ENCODE measurements at places on chromosomes 5 and 9.

GRCh38 chr5:151126199-151126645 is 31.4 kb downstream of the ANXA6 start:
- peak; percentile 82 for DNase-seq

DNA sequence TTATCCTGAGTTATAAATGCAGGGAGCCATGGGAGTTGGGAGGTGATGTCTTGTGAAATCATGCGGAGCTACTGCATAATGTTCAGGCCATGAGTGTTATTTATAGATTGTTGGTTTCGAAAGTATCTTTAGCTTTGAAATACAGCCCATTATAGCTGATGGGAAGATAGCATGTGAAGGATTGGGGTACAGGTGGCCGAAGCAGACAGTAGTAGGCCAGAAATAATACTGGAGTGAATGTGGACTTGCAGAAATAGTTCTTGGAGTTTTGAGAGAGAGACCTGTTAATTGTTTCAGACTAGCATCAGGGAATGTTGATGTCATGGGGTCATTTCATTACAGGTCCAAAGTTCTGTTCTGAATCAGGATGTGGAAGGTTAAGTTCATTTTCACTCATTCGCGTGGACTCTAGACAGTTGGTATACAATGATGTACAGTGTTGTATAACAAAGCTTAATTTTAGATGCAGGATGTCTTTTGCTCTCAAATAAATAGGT is 3.8 kb downstream of the ATP6V1G1 start:
- DNase-seq = no peak

GRCh38 chr5:57566914-57567313 is 84.3 kb upstream of the ACTBL2 start:
- no peak for DNase-seq

DNA sequence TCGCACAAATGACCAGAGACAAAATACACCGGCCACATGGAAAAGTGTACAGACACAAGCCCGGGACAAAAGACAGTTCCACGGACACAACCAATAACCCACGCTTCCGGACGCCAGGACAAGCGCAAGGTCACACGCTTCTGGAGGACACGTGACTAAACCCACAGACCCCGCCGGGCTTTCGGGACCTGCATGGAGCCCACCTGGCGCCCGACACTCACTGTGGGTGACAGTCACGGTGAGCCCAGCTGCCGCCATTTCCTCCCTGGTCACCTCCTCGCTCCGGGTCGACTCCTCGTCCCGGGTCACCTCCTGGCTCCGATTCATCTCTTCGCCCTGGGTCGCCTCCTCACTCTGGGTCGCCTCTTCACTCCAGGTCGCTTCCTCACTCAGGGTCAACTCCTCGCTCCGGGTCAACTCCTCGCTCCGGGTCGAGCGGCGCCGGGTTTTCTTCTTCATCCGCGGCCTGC is 470 bp downstream of the BAG1 start:
- DNase-seq = peak; percentile 62

- DNase-seq = no peak
Observed at GRCh38 chr9:131673531-131673930, 66.3 kb downstream of the RAPGEF1 start.

- DNase-seq = no peak
Observed at GRCh38 chr5:77984587-77984986, 208.4 kb upstream of the TBCA start.

DNA sequence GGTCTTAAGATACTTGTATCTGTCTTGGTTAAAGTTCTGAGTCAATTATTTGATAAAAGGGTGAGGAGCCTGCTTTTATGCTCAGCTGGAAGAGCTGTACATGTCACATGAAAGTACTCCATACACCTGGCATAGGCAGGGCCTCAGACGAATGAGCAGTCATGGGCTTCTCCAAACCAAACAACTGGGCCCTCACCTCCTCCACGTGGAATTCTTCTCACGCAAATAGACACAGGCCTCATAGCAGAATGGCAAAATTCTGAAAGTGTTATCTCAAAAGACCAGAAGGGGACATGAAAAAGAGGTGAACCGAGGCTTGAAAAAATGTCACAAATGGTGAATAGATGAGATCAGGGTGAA is 48.6 kb downstream of the FAM240B start:
- no peak for DNase-seq

GRCh38 chr5:108548684-108549596 is 167.0 kb upstream of the FBXL17 start:
- DNase-seq = no peak

- DNase-seq = peak; percentile 85
Observed at GRCh38 chr9:98998441-98999151, 54.9 kb downstream of the COL15A1 start.

GRCh38 chr9:136014147-136014923 is 53.2 kb upstream of the UBAC1 start:
- peak; percentile 31 for DNase-seq

- DNase-seq = no peak
Observed at GRCh38 chr5:171521679-171522078, 102.2 kb downstream of the FGF18 start.

DNA sequence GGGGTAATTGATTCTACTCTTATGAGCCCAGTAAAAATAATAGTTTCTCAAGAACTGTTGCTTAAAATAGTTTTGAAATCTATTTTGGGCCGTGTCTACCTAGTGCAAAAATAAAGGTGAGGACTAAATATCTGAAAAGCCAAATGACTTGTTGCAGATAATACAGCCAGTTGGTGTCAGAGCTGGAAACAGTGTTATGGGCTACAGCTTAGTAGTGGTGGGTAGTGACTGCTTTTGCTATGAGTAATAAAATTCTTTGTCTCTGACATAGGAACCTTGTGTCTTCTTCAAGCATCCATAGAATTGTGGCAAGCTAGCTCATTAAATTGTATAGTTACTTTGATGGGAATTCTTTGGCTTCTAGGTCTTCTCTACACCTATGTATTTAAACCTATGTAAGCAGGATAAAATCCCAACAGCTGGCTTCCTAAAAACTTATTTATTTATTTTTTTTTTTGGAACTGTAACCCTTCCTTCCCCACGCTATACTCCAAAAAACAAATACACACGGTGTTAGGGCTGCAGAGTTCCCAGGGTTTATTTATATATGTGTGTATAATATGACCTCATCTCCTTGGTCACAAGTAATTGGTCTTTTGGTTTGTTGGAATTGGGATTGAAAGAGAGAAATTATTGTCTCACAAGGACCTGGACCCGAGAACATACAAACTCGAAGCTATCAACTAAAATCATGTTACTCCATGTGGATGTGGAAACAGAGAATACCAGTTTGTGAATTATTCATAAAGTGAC is 138.0 kb downstream of the NUDT12 start:
- DNase-seq = no peak

DNA sequence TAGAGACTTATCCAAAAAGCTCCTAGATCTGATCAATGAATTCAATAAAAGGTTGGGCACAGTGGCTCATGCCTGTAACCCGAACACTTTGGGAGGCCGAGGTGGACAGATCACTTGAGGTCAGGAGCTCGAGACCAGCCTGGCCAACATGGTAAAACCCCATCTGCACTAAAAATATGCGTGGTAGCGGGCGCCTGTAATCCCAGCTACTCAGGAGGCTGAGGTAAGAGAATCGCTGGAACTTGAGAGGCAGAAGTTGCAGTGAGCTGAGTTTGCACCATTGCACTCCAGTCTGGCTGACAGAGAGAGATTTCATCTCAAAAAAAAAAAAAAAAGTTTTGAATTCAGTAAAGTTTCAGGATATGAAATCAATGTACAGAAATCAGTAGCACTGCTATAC is 20.0 kb downstream of the DCTN4 start:
- no peak for DNase-seq

GRCh38 chr9:85283421-85283820 is 458.3 kb downstream of the AGTPBP1 start:
- DNase-seq = no peak

DNA sequence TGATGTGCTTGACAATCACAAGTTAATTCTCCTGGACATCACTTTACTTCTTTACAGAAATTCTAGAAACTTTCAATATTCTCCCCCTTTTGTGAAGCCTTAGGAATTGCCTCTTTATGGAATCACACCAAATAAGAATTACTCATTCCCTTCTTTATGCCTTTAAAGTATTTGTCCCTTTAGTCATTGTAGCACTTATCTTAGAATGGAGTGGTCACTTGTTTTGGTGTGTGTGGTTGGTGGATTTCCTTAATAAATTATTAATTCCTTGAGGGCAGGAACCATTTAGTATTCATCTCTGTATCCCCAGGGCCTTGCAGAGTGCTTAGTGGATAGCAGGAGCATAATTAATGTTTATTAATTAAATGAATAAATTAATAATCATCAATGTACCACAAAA is 307.0 kb downstream of the ARRDC3 start:
- no peak for DNase-seq

GRCh38 chr5:178324481-178325310 is 92.1 kb upstream of the PHYKPL start:
- DNase-seq = peak; percentile 16

DNA sequence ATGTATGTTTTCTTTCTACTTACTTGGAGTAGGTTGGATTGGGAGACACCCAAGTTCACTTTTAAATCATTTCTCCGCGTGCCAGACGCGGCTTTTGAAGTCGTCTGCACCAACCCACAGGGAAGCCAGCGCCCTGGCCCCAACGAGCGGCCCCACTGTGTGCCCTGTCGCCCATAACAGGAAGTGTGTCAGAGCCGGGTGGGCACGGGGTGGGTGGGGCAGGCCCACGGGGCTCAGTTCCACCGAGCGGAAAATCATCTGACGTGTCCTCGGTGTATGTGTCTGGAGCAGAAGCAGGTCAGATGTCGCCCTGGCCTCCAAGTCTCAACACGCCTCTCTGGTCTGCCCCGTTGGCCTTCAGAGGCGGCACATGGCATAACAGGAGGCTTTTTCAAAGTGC is 22.7 kb upstream of the SMIM23 start:
- peak; percentile 42 for DNase-seq

DNA sequence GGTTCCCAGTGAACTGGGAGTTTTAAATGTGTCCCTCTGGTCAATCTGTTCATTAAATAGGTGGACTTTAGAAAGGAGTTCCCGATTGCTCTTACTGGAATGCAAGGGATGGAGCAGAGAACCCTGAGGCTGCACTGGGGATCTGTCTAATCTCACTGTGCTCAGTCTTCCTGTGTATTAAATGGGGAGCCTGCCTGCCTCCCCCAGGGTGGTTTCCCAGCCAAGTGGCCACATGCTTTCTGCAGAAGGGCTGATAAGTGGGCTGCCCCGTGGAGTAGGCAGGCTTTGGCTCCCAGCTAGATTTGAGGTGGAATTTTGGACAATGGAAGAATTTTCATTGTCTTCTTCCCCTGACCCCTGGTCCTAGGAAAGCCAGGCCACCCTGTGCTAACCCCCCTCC is 14.0 kb upstream of the PHYHD1 start:
- no peak for DNase-seq

All from right forelimb (tissue), 1 donor.